ENCODE measurements at places on chromosomes 6 and 20.

GRCh38 chr6:142860498-142860897, 84.5 kb downstream of the HIVEP2 start:
- DNase-seq: no peak

DNA sequence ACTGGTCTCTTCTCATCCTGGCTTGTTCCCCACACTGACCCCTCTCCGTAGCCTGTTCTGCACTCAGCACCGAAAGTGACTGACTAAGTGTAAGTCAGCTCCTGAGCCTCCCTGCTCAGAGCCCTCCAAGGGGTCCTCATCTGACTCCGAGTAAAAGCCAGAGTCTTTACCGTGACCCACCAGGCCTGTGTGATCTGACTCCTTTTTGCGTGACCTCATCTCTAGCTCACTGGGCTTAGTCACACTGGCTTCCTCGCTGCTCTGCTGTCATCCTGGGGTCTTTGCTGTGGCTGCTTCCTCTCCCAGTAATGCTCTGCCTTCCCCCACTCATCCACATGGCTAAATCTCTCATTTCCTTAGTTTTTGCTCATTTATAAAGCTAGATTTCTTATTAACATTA, 116.6 kb downstream of the PLCB4 start:
- DNase-seq: no peak

GRCh38 chr6:30741063-30741779, 1.3 kb downstream of the FLOT1 start:
- no peak for DNase-seq

DNA sequence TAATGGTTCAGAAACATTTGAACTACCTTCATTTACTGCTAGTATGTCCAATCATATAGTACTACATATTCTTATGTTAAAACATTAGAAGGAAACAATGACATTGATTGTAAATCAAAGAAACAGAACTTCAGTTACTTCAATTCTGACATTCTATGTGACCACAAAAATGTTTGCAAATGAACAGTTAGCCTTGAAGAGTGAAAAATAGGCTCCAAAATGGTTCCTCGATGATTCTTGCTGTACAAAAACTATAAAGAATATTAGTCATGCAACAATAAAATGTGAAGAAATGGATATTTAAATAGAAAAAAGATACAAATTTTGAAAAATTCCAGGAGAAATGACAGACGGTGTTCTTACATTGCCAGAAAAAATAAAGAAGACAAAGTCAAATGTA, 686.9 kb downstream of the BCKDHB start:
- DNase-seq: no peak

DNA sequence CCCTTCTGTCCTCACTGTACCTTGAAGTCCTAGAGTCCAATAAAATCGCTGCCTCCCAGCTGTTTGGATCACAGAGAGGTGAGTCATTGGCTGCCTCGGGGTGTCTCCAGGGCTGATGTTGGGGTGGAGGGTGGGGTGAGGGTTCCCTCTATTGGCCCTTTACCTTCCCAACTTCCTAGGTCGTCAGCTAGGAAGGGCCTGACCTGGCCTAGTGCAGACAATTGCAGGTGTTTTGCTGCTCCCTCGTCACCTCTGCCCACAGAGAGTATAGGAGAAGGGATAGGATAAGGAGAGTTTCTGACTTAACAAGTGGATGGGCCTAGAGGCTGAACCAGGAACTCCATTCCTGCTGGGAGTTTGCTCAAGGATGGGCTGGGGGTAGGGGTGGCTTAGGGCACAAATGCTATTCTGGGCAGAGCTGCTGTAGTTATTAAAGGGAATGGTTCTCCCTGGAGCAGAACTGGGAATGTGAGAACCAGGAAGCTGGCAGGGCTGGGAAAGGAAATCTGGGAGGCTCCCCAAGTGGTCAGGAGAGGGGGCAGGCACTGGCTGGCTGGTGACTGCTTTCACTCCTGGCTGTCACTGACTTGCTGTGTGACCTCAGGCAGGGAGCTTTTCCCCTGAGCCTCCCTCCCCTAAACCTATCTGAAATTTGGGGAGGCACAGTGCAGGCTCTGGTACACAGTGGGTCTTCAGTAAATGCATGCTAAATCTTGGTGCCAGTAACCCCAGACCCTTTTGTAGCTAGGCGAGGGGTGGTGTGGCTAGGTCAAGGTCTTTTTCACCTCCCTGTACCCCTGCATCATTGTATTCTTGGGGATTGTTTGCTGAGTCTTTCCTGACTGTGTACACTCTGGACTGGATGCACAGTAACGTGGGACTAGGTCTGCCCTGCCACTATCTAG, 1.5 kb downstream of the TP53INP2 start:
- DNase-seq: no peak

- DNase-seq: no peak
Observed at GRCh38 chr6:1739220-1739619, 129.5 kb downstream of the FOXC1 start.

GRCh38 chr6:145047891-145048290, 687.4 kb downstream of the EPM2A start:
- DNase-seq: no peak

DNA sequence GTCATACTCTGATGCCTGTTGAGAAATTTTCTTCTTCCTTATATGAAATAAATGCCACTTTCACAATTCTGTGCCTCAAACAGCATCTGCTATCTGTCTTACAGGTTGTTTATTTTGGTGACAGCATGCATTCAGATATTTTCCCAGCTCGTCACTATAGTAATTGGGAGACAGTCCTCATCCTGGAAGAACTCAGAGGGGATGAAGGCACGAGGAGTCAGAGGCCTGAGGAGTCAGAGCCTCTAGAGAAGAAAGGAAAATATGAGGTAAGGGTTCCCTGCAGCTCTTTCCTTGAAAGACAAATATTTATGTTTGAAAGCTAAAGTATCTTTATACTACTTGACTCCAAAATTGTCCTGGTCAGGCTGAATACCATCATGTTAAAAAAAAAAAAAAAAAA, 15.8 kb downstream of the TSPYL4 start:
- DNase-seq: no peak

DNA sequence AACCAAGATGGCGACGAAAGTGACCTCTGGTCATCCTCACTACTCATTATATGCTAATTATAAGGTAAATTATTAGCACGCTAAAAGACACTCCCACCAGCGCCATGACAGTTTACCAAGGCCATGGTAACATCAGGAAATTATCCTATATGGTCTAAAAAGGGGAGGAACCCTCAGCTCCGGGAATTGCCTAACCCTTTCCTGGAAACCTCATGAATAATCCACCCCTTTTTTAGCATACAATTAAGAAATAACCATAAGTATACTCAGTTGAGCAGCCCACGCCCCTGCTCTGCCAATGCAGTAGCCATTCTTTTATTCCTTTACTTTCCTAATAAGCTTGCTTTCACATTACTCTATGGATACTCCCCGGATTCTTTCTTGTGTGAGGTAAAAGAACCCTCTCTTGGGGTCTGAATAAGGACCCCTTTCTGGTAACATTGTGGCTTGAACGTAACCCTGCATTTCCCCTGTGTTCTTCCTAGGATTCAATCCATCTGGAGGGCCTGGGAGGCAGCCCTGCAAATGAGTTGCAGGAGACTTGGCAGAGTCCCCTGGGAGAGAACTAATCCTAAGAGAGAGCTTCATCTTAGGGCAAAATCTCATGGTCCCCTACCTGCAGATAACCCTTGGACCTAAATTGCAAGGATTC, 225.6 kb upstream of the JARID2 start:
- DNase-seq: no peak
